ENCODE measurements at places on chromosomes 2 and 18.

GRCh38 chr2:85769236-85769982, 15.6 kb downstream of the ATOH8 start:
- no peak for DNase-seq

DNA sequence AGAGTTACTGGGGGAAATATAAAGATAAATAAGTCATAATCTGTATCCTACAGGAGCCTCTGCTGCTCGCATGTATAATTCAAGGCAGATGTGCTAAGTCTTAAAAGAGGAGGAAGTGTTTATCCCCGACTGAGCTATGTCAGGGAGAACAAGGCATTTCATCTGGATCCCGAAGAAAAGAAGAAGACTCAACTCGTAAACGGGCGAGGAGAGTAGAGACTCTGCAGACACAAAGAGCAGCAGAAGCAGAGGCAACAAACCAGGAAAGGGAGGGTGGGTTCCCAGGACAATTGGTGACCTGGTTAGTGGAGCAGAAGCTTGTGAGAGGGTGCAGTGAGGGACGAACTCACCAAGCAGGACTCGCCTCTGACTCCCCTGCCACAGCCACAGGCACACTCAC, 368.6 kb downstream of the EIPR1 start:
- no peak for DNase-seq

GRCh38 chr2:145757503-145758246, 1237.8 kb upstream of the ZEB2 start:
- DNase-seq = no peak

- no peak for DNase-seq
Measured at GRCh38 chr2:128040166-128040771, 12.4 kb upstream of the SAP130 start.

All from H9 (cell line).